ENCODE measurements at places on chromosomes 7 and 10.

GRCh38 chr7:65310761-65311160 is 62.9 kb upstream of the ZNF92 start:
- DNase-seq: no peak

DNA sequence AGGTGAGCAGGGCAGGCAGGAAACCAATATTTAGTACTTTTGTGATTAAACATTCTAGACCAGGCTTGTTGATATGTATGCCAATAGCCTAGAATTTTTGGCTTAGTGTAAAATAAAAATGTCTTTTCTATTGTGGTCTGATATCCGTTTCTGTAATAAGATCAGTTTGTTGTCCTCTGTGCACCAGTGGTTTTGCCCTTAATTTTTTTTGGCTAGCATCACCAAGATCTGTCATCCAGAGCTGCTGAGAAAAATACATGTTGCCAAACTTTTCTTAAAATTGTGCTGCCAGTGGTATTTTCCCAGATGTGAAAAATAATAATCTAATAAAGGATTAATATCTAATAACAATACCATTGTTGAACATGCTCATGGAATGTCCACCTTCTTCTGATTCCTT is 115.6 kb downstream of the TWIST1 start:
- DNase-seq: no peak

DNA sequence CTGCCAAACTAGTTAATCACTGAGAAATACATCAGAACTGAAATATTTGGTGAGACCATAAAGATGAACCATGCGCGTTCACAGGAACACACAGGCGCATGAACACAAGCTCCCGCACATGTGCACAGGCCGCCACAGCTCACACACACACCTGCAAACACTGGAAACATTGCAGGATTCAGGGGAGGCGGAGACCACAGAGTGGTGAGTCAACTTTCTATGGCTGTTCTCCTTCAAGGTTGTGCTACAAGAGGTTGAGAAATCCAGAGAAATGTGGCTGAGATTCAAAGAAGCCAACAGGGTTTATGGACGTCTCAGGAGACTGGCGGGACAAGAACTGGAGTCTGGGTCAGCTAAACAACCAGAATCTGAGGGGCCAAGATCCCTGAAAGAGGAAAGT is 17.8 kb downstream of the ESYT2 start:
- DNase-seq: peak; percentile 63

- DNase-seq: no peak
Measured at GRCh38 chr7:860149-860548, 16.2 kb upstream of the GET4 start.

GRCh38 chr10:63711361-63711760 is 190.2 kb downstream of the REEP3 start:
- peak; percentile 30 for DNase-seq

DNA sequence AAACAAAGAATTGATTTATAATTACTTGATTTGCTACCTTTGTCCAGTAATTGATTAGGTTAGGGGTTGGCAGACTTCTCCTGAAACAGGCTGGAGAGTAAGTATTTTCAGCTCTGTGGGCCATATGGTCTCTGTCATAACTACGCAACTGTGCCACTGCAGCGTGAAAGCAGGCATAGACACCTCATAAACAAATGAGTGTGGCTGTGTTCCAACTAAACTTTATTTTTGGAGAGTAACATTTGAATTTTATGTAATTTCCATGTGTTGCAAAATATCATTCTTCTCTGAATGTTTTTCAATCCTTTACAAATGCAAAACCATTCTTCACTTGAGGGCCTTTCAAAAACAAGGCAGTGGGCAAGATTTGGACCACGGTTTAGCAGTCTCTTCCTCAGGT is 76.9 kb downstream of the GALNT17 start:
- no peak for DNase-seq

- DNase-seq: no peak
Measured at GRCh38 chr10:119377958-119378736, 164.4 kb downstream of the RGS10 start.

DNA sequence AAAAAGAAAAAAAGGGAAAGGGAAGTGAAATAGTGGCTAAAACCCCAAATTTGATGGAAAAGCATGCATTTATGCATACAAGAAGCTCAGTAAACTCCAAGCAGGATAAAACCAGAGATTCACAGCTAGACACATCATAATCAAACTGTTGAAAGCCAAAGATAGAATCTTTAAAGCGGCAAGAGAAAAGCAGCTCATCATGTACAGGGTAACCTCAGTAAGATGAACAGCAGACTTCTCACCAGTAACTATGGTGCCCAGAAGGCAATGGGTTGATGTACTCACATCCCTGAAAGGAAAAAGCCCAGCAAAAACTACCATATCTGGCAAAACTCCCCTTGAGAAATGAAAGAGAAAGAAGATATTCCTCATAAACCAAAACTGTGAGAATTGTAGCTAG is 60.4 kb downstream of the TPST1 start:
- DNase-seq: peak; percentile 34

GRCh38 chr10:13376746-13377145 is 28.7 kb upstream of the SEPHS1 start:
- DNase-seq: no peak

- no peak for DNase-seq
Measured at GRCh38 chr10:13634207-13634606, 47.4 kb downstream of the PRPF18 start.

- DNase-seq: no peak
Measured at GRCh38 chr7:81331061-81332018, 412.5 kb upstream of the SEMA3C start.

DNA sequence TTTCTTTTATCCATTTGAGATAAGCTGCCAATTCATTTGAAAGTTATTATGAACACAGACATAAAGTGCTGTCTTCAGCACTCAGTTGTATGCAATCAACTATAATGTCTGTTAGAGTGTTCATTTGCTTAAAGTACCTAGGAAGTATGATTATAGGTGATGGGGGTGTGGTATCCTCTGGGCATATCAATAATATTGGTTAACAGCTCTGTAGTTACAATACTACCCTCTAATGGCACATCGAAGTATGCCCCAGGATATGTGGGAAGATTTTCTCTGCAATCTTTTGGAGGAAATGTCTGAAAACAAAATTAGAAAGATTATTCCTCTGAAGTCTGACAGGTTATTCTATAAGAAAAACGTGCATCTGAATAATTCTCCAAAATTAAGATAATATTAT is 429.7 kb downstream of the ARL4A start:
- no peak for DNase-seq

Data from fibroblast of skin of abdomen (primary cell).